ENCODE measurements at places on chromosomes 4 and X.
A peak's percentile ranks its signal among the peaks of the same experiment; 100 is the strongest.

DNA sequence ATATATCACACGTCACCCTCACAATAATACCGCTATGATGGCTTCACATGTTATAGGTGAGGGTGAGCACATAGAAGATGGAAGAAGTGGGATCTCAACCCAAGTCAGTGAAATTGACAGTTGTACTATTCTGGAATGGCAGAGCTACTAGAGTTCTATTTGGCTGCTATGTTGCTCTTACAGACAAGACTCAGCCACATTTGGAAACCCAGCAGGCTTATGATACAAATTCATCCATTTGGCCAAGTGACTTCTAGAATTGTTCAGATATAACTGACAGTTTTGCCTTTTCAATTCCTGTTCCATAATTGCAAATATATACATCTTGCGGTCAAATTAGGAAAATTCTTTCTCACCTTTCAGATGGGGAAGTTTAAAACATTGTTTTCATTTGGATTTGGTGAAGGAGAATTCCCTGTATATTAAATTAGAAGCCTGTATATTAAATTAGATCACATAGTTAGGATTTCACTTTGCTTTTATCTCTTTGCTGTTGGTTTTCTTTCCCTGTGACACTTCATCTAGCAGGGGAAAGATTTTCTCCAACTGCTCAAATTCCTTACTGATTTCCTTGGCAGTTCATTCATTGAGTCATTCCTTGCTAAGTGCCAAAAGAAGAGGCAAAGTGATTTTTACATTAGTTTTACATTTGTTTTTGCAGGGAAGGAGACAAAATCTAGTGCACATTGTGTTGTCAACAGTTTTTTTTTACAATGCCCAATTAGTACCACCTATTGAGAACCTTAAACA is 120.6 kb upstream of the TBC1D9 start:
- no peak for DNase-seq

DNA sequence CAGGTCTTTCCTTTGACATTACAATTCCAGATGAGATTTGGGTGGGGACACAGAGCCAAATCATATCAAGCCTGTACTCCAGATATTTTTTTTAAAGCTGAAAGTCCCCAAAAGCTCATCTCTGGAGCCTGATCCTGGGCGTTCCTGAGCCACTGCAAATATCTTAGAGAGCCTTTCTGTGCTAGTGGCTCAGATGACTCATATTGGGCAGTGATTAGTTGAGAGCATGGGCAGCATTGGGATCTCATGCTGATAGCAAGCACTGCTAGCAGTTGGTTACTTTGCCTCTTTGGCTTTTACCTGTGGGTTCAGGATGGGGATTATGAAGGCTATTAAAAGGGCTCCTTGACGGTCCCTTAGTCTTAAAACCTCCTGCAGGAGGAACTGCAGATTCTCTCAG is 51.4 kb upstream of the SCRG1 start:
- no peak for DNase-seq

- DNase-seq, result no peak
Observed at GRCh38 chr4:82968972-82969371, 41.7 kb downstream of the LIN54 start.

DNA sequence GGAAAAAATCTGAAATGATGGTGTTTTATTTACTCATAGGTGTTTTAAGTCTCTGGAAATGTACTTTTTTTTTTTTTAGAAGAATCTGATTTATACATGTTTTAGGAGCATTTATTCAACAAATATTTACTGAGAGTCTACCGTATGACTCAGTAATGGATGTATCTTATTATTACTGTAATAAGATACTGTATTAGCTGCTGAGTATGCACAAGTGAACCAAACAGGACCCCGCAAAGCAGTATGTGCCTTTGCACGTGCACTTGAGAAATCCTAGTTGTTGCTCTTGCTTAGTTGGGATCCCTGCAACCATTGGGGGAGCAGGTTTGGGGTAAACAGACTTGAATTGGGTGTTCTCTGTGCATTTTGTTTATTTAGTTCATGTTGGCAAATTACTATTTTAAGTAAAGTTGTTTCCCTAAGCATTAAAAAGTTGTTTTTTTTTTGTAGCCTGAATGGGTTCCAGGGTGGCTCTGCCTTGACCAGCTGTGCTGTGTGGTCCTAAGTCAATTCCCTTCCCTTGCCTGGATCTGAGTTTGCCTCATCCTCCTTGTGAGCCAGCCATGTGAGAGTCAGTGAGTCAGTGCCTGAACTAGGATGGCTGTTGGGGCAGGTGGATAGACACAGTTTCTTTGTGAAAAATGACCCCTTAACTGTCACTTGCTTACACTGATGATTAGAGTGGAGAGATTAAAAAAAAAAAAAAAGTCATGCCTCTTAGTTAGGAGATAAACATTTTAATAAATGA is 27.7 kb downstream of the DCUN1D4 start:
- DNase-seq, result no peak

- DNase-seq, result no peak
Observed at GRCh38 chr4:25861951-25862410, 807 bp downstream of the SEL1L3 start.

DNA sequence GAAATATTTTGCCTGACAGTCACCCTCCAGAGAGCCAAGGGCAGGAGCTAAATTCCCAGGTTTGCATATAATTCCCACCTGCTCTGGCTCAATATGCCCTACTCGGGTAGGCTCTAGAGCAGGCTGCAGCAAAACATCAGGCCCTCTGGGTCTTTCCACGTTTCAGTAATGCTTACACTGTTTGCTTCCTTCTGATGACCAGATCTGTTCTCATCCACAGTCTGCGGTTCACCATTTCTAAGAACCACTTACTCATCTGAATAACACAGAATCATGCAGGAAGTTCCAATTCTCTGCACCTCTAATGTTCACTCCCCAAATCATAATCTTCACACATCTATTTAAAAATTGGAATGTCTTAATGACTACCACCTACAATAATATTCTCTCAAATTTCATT is 141.4 kb downstream of the PPP3CA start:
- DNase-seq, result no peak

DNA sequence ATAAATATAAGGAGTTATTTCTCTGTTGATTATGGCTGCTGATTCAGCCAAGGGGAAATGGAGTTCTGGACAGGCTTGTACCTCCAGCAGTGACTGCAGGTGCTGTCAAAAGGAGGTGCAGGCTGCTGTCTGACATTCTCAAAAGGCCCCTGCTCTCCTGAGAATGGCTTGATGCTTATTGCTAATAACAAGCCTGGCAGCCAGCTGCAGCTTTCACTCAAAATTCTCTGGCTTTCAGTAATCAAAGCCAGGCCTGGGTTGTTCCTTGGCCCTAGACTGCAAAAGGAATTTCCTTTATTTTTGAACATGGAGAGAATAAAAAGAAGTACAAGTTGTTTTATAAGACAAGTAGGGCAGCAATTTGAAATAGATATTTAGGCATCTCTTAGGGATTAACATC is 575.9 kb downstream of the MID1IP1 start:
- DNase-seq, result peak; percentile 28

- no peak for DNase-seq
Observed at GRCh38 chrX:39871648-39872047, 226.1 kb downstream of the BCOR start.

DNA sequence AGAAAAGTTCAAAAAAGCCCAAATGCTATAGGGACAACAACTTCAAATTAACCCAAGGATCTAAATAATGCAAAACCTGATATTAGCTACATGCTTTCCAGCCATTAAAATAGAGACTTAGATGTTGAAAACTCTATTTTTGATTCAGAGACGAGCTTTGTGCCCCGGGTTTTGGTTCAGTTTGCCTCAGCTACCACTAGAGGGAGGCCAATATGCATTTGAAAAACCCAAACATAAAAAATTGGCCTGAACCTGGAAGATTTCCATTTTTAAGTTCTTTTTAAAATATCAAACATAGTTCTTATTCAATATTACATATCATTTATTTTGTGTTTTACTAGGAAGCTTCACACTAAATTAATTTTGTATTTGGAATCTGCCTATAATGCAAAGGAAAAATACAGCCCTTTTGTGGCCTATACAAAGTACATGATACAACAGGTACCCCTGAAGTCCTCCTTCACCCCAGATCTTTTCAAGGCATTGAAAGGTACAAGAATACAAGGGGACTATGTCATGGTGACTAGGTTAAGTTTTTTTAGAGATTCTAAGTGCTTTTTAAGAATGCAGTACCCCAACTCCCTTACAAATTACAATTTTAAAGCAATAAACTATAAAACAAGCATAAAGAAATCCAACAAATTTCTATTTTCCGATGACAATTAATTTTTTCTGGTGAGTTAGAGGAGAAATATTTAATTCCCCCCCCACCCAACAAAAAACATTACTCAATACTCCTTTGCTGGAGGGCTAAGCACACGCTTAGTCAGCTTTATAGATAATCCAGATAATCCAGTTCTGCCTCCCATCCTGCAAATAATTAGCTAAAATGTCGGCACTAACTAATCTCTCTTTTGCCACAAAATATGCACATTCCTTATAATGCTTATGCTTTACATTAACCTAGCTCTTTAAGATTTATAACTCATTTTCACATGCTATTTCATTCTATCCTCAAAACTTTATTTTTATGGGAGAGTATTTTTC is 97.7 kb upstream of the PTPN13 start:
- DNase-seq, result peak; percentile 31

- DNase-seq, result no peak
Observed at GRCh38 chr4:90349636-90350035, 222.4 kb downstream of the CCSER1 start.

- no peak for DNase-seq
Observed at GRCh38 chr4:184237612-184238011, 19.9 kb upstream of the ENPP6 start.

- peak; percentile 35 for DNase-seq
Observed at GRCh38 chr4:101346351-101347266, 717 bp downstream of the PPP3CA start.

DNA sequence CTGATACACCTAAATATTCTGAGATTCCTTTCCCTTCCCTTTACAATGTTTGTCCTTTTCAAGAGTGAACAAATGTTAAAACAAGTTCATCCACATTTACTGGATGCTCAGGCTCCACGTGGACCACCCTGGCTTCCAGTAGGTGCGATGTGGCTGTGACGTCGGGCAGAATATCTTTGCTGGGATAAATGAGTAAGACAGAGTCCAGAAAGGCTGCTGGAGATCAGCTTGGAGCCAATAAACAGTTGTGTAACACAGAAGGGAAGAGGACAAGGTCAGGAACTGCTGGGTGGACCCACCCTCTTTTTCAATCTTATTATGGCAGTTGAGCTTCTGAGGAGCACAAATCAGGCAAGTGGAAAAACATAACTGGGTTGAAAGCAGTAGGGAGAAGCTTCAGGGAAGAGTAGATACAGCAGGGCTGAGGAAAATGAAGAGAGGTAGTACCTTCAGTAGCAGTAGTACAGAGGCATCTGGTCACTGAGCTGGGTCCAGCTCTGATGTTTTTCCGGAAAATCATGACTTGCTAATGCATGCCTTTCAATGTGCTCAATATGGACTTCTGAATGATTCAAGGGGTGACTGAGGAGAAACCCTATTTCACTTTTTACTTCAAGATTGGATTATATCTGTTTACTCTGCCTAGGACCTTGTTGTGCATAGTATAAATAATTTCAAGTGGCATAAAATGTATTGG is 171.8 kb upstream of the MAD2L1 start:
- DNase-seq, result no peak

DNA sequence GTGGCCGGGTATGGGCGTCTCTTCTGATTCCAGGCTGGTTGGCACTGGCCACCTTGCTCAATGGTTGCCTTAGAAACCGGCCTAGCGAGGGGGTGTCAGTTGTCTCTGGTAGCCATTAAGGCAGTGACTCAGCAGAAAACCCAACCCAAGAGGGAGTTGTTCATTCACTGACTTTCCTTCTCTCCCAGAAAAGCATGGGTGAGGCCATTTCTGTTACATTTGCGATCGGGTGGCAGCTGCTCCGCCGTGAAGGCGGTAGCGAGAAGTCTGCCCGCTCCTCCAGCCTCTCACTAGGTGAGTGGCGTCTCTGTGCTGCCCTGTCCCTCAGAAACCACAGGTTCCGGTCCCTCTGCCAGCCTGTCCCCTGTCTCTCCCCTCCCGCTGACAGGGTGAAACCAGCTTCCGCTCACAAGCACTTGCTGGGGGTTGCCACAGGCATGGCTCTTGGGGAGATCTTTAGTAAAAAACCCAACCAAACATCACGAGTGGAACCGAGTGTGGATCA is 17.4 kb downstream of the IRAK1 start:
- peak; percentile 56 for DNase-seq

GRCh38 chr4:155241664-155242063 is 33.2 kb downstream of the NPY2R start:
- DNase-seq, result peak; percentile 70

DNA sequence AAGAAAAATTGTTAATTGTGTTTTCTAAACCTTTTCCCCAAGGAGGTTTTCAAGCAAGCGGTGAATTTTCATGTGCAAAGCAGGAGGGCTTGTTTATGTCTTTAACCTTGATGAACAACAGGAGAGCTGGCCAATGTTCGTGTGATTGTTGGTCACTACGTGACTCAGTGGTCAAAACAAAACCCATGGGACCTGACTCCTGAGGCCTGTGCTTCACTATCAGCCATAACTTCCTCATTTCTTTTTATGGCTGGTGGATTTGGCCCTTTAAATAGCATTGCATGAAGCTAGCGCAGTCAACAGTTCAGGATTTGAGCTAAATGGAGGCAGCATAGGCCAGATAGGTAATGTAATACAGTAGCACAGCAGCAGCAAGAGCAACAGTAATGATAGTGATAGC is 80.5 kb downstream of the MID1IP1 start:
- DNase-seq, result no peak

DNA sequence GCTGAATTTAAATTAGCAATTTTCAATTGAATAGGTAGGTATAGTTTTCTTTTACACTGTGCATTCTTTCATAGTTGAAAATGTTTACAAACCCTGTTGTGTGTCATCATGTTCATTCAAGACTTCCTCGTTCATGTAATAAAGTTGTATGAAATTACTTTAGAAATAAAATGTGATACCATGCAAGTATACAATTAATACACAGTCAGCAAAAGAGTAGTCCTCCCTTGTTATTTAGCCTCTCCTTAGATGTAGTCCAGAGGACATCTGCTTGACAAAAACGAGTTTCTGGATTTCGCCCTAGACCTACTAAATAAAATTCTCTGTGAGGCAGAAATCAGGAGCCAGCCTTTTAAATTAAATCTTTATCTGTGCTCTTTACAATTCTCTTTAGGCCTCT is 231.6 kb downstream of the CXXC4 start:
- no peak for DNase-seq

GRCh38 chr4:18611026-18611425 is 589.5 kb upstream of the LCORL start:
- DNase-seq, result no peak

GRCh38 chr4:132838244-132838643 is 310.9 kb upstream of the PCDH10 start:
- no peak for DNase-seq

DNA sequence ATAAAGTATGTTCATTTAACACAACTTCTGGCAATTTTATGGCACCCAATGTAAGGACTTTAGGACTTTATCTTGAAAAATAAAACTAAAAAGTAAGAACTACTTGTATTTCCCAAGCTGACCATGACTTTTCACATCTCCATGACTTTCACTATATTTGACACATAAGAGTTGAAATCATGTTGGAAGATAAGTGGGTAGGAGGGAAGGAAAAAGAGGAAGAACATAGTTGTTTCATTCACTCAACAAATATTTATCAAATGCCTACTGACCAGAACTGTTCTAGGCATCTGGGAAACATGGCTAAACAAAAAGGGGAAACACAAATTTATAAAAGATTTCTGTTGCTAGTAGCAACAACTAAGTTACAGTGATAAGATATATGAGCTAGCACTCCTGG is 16.0 kb downstream of the SCLT1 start:
- no peak for DNase-seq

GRCh38 chr4:8410641-8411271 is 29.8 kb downstream of the ACOX3 start:
- DNase-seq, result peak; percentile 79

All from SK-N-DZ (cell line).